Jurkat, Clone E6-1 (cell line): ENCODE measurements at places on chromosomes 7 and 10.

GRCh38 chr10:101903827-101904550, 60.4 kb upstream of the KCNIP2 start:
- DNase-seq = peak; percentile 86

GRCh38 chr7:68823996-68824780, 774.1 kb upstream of the AUTS2 start:
- DNase-seq = no peak

DNA sequence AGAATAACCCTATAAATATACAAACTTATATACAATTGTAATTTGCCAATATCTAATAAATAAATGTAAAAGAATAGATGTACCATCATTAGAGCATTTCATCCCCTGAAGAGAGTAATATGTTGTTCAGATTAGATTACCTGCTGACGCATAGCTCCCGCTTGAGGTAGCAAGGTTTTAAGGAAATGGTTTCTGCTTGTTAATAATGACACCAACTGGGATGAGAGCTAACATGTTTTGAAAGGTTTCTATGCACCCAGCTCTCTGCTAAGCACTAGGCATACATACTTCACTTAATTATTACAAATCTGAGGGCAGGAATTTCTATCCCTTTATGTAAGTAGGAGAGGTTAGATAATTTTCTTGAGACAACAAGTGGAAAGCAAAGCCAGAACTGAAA, 1003.3 kb upstream of the SORCS1 start:
- no peak for DNase-seq

GRCh38 chr10:33271969-33272583, 62.4 kb downstream of the NRP1 start:
- no peak for DNase-seq

GRCh38 chr10:72030762-72031543, 57.4 kb downstream of the SPOCK2 start:
- DNase-seq = no peak

DNA sequence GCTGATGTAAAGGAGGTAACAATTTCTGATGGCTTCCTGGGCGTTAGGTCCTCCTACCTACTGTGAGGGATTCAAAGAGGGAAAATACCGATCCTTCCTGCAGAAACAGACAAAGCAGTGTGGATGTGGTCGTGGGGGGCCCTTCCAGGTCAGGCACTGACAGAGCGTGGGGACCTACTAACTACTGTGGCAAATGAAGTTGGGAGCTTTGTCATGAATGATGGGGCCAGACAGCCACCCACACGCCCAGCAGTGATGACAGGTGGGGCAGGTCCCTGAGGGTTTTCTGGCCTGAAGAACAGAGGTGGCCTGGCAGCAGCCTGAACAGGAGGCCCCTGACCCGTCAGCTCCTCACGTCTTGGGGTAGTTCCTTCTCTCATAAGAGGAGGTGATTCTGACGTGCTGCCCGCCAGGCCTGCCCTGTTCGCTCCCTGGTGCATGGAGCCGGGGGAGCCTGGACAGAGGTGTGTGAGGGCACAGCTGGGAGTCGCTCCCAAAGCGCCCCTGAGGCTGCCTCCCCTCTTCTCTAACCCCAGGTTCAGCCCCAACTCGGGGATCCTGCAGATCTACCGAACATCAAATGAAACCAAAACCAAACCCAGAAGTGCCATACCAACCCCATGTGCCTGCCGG, 4.2 kb downstream of the ATP6V0E2 start:
- DNase-seq = no peak
